ENCODE measurements at places on chromosomes 1 and 21.

DNA sequence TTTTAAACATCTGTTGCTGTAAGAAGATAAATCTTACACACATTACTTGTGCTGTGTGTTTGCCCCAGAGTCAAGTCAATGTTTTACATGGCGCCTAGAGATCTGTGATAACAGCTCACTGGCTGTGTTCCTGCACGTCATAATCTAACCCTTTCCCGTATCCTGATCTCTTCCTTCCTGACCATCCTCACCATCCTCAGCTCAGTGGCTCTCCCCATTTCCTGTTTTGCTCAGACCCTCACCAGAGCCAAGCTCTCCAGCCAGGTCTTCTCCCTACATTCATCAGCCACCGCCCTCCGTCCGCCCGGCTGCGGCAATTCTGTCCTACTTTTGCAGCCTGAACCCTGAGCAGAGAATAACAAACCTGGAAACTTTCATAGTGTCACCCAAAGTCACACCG is 824.7 kb downstream of the USP25 start:
- DNase-seq = no peak

- no peak for DNase-seq
Measured at GRCh38 chr1:160068225-160068624, 1.7 kb downstream of the KCNJ10 start.

- peak; percentile 16 for DNase-seq
Measured at GRCh38 chr1:162276493-162276892, 100.2 kb downstream of the SPATA46 start.

- DNase-seq = no peak
Measured at GRCh38 chr1:74681449-74681848, 7.9 kb upstream of the ERICH3 start.

DNA sequence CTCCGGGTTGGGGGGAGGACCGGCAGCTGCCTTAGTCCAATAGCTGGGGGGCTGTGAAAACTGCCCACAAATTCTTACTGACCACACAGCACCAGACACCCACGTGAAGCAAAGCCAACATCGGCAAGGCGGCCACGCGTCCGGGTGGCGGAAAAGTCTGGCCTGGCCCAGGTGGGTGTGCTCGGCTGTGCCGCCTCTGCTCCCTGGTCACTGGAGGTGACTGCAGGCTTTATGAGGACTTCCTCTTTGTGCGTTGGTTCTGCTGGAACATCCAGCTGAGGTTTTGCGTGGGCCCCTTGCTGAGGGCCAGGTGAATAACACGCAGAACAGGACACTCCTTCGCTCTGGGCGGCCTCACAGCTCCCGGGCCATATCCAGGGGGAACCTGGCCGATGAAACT is 35.4 kb downstream of the FAAP20 start:
- no peak for DNase-seq

DNA sequence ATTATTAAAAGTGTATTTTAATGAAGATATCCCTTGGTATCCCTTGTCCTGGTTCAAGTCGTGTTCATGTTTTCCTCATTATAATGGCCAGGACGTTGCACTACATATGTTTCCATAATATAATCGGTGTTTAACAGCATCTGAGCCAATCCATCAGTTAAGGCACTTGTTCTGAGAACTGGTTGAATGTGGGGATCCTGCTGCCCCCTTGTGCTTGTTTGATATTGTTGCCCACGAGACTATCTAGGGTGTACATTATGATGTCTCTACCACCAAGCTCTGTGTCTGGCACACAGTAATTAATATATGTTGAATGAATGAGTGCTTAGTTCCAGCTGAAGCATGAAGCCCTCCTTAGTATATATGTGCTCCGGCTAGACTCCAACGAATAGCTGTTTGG is 193.0 kb downstream of the CACNA1E start:
- DNase-seq = peak; percentile 41

DNA sequence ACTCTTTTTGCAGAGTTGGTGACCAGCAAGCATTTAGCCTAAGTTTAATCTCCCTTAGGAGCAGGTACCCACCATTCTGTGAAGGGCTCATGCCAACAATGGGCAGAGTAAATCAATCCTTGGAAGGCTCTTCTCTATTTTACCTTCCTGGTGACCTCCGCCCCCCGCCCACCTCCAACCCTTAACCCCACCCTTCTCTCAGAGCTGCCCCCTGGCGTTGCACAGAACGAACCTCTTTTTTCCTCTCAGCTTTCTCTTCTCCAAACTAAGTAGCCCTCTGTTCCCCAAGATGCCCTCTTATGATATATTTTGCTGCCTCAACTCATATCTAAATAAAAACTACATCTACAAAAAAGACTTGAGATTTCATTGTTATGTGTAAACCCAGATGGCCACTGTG is 186.8 kb downstream of the SEC16B start:
- no peak for DNase-seq

DNA sequence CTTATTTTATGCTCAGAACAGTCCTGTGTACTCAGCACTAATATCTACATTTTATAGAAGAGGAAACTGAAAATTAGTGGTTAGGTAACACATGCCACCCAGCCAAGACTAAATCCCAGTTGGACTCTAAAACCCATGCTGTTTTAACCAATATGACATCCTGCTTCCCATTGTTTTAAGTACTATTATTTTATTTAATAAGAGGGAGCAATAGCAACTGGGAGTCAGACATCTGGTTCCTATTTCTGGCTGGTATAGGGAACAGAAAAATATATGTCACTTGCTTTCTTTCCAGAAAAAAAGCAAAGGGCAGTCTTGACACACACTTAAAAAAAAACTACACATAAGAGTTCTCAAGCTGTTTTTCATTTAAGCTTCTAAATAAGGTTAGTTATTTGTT is 11.9 kb downstream of the KLHL12 start:
- no peak for DNase-seq

DNA sequence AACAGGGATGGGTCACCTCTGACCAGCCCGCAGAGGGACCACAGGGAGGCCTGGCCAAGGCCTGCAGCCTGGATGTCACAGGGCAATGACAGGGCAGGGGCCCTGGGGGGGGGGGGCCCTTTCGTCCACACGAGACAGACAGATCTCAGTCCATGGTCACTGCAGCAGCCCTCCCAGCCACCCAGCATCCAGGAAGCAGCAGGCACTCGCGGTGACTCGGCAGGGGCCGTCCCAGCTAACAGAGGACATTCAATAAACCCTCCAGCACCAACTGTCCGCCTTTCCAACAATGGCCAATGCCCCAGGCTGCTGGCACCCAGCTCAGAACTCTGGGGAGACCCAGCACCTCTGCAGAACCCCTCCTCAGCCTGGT is 32.9 kb downstream of the MEGF6 start:
- no peak for DNase-seq

GRCh38 chr1:87206044-87206831 is 122.4 kb upstream of the LMO4 start:
- no peak for DNase-seq

DNA sequence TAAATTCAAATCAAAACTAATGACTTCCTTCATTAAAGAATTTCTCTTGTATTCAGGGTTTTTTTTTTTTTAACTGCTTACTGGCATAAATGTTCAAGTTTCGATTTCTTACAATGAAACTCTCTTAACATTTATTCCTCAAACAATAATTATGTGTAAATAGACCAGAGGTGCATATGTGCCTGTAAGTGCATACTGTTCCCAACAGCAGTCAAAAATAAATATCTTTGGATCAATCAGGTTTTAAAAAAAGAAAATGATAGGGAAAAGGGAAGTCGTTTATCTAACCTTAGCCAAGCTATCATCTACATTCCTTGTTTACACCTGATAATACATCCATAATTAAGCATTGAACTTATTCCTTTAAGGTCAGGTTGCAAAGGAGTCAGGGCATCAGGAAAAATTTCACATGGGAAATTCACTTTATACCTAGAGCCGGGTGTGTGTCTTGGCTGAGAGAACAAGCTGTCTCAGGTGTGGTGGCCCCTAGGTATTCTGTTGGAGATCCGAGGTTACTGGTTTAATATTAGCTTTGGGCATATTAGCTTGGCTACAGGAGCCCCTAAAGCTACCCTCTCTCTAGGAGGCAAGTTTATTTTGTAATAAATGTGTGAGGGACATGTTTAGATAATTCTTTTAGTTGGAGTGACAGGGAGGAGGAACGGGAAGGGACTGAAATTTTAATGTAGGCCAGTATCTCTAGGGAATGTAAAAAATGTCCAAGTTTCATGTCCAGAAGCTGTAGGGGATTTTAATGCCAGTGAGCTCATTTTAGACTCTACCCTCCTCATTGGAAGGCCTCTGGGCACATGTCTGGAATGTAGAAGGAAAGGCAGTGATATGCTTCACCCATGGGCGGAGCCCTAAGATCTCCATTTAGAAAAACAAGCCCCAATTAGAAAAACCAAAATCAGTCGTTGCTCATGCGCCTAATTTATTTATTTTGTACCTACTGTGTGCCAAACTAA is 327.9 kb upstream of the PROX1 start:
- no peak for DNase-seq

DNA sequence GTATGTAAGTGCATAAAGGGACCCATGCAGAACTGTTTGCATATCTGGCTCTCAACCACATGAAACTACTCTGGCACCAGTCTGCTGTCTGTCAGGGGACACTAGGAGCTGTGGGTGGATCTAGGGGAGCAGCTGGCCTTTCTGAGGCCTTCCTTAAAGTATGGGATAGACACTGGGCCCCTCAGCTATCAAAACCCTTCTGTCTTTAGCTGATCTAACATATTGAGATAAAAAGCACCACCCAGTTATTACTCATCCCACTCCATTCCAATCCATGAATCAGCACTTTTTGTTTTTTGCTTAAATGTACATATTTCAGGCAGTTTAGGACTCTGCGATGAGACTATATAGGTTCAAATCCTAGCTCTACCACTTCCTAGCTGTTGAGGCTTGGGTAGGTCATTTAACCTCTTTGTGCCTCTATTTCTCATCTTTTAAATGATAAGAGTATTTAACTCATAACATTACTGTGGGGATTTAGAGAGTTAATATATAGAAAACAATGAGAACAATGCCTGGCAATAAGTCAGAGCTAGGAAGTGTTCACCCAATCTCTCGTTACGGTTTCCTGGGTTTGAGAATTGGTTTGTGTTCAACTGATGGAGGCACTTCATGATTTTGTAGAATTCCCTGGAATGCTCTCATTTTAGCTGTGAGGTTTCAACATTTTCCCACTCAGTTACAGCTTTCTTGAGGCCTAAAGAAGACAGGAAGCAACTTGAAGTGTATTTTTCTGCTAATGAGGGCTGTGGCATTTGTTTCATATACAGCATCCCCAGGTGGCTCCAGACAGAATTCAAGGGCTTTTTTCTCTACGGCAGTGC is 68.9 kb downstream of the LRIG2 start:
- DNase-seq = no peak

- no peak for DNase-seq
Measured at GRCh38 chr1:211420389-211420788, 71.6 kb downstream of the RD3 start.

DNA sequence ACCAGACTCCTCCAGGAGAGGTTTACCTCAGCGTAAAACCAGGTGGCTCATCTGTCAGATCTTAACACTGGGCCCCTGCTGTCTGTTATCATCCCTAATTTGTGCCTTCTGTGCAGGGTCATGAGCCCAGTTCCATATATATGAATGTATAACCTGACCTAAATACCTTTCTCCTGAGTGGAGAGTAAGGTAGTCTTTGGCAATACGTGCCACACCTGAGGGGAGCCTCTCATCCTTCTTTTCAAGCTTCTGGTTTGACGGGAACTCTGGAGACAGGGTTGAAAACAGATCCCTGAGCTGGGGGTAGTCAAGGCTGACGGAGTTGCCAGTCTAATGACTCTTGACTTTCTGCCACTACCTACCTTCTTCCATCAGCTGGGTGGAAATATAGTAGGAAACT is 4.1 kb downstream of the SFT2D2 start:
- DNase-seq = no peak

DNA sequence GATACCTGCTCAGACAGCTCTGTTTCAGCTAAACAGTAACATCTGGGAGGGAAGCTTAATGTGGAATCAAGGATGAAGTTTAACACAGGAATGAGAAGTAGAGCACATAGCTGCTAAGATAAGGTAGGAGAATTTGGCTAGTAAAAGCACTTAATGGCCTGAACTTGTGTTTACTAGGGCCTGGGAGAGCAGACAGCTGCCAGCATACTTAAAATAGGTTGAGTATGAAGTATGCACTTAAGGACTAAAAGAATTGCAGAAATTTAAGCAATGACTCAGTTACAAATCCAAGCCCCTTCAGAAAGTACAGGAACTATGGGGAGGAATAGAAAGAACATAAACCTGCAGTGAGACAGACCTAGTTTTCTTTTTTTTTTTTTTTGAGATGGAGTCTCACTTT is 53.0 kb downstream of the BACH1 start:
- no peak for DNase-seq

GRCh38 chr1:17883136-17883535 is 128.0 kb downstream of the ACTL8 start:
- DNase-seq = no peak

GRCh38 chr1:66335859-66336640 is 197.9 kb upstream of the SGIP1 start:
- DNase-seq = no peak

DNA sequence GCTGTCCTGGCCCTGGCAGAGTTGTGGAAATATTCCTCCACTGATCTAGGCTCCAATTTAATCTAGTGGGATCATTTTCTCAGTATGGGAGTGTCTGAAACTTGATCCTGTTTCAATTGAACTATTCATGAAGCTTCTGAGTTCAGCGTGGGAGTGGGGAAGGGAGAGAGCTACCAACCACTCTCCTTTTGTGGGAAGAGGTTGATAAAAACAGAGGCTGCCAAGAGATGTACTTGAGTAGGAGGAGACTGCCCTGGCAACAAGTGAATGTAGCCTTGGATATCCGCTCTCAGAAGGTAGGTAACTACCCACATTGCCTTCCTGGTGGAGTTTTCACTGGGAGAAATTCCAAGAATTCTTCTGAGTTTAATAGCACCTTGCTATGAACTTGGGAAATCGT is at the start of gene CTXND2:
Gene CTXND2, plus strand, starts transcription at position 119 of the 400 bp plus-strand sequence. CDS start 25,179 bp downstream, outside the sequence.
- DNase-seq = no peak

- DNase-seq = no peak
Measured at GRCh38 chr1:177340601-177341067, 169.9 kb downstream of the BRINP2 start.

DNA sequence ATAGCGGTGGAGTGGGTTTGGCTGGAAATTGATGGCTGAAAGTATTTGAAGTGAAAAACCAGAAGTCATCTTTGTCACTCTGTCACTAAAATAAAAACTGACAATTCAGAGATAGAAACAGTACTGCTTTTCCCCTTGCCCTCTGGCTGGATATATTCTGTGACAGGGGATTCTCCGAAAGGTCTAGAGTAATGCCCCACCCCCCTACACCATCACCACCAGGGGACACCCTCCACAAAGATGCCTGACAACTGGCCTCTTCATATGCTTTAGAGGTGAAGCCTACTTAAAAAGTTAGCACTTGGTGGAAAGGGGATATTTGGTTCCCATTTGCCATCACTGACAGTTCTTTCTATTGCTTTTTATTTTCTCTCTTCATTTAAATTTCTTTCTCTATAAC is 73.5 kb downstream of the SGIP1 start:
- DNase-seq = no peak

DNA sequence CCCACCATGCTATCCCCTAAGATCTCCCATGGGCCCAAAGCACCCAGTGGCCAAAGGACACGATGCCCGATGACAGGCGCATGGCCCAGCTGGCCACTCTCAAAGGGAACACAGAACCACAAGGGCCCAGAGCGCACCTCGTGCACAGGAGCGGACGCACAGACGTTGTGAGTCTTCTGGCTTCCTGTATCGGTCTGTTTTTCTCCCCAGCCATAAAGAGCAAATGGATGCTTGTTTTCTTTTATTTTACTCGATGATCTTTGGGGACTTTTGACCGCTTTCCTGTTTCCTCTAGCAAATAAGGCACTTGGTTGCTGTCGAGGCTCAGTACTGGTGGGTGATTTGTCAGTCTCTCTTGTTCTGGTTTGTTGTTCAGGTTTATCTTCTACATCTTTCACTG is 16.2 kb downstream of the CCSAP start:
- no peak for DNase-seq

- DNase-seq = no peak
Measured at GRCh38 chr21:44738621-44739020, 27.2 kb upstream of the TSPEAR start.
